ENCODE measurements at places on chromosomes 3 and 15. TPM values are rescaled to one million over a fixed set of nuclear protein-coding genes. Genes with fewer than 3 reads are reported as not detected.

SLC28A2 gene
- total RNA-seq: not detected

DNA sequence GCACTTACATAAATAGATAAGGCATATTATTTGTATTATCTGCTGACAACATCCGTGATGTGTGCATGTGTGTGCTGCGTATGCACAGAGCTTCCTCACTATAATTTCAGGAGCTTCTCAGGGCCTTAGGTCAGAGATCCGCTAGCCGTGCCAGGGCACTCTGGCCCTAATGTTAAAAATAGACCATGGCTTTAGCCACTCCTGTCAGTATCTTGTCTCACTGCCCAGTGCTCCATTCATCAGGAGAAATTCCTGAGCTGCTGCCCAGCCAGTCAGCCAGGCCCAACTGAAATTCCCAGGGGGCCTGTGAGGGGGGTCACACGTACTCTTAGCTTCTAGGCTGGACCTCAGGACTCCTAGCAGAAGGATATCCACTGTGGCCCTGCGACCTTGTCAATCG lies 70.0 kb upstream of the ABHD2 start:
- H3K4me3 ChIP-seq: no peak overlapping the region
- DNase-seq: no peak
- H3K36me3 ChIP-seq: no peaks in the 10 kb centered on the region
- H3K4me1 ChIP-seq: peaks cover 17% of the 10 kb centered on the region

DNA sequence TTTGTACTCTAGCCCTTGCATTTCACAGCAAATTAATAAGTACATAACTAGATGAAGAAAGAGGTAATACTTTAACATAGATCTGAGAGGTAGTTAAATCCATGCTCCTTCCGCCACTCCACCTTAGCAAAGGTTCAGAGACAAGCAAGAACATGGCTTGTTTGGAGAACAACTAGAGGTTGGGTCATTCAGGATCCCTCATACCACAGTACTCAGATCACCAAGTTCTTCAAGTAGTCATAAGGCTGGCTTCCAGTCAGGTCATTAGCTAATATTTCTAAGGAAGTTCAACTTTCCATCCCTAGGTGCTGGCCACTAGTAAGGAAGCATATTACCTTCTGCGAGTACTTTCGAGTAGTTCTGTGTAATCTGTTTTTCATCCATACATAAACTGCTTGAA lies 44.1 kb downstream of the CD200R1 start:
- peaks cover 19% of the 10 kb centered on the region for H3K36me3 ChIP-seq
- peaks cover 35% of the 10 kb centered on the region for H3K4me1 ChIP-seq
- H3K27me3 ChIP-seq: no peaks in the 10 kb centered on the region
- H3K4me3 ChIP-seq: no peak overlapping the region

DNA sequence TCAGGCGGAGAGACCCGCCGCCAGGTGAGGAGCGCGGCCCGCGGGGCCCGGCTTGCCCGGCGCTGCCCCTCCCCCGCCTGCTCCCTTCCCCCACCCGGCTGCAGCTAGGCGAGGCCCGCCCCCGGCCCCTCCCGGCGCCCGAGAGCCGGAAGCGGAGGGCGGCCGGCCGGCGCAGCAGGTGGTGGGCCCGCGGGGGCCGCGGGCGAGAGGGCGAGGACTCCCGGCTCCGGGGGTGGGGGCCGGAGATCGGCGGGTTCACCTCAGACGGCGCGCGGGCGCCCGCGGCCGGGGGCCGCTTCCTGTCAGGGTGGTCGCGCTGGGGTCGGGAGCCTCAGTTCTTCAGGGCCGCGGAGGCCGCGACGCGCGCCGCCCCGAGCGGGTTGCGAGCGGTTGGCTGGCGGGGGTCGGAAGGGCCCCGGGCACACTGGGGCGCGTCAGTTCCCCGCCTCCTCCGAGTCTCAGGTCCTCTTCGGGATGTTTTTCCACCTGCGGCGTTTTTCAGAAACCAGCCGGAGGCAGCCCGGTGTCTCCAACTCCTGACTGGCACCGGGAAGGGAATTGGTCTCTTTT lies 395 bp downstream of the ZFAND6 start:
- peak; percentile 89 for DNase-seq
- H3K27me3 ChIP-seq: no peaks in the 10 kb centered on the region
- H3K4me3 ChIP-seq: peak overlapping the region; percentile 85
- peak overlapping the region; percentile 87 for H3K27ac ChIP-seq
- peaks cover 2% of the 10 kb centered on the region for H3K36me3 ChIP-seq

NR2F2 gene
- not detected for total RNA-seq

- H3K4me1 ChIP-seq: peaks cover 5% of the 10 kb centered on the region
- DNase-seq: peak; percentile 35
- H3K27ac ChIP-seq: no peak overlapping the region
- H3K4me3 ChIP-seq: no peak overlapping the region
- H3K36me3 ChIP-seq: peaks cover 1% of the 10 kb centered on the region
Measured at GRCh38 chr3:149726716-149727407, 25.4 kb downstream of the COMMD2 start.

EIF4E3 gene
- total RNA-seq: 29.7 TPM

DNA sequence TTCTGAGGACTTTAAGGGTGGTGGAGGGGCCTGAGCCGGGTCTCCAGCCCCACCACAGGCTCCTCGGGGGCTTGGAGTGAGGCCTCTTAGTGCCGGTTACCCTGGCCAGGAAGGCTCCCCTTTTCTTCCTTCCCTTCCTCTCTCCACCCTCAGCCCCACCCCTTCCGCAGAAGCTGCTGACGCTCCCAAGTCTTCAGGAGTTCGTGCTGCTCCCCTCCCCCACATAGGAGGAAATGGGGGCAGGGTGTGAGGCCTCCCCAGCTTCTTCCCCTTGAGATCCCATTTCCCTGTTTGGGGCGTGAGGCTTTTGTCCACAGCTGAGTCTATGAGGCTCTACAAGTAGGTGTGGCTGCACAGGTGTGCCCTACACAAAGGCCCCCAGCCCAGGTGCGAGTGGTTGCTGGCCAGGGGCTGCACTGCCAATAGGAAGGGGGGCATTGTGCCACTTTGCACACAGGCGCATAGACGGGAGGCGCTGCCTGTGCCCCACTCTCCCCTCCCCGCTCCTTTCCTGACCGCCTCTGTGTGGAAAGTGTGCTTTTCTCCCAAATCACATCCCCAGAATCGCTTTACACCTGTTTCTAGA lies 915 bp upstream of the CALML4 start:
- H3K4me3 ChIP-seq: no peak overlapping the region
- DNase-seq: no peak
- peaks cover 24% of the 10 kb centered on the region for H3K4me1 ChIP-seq
- no peak overlapping the region for H3K27ac ChIP-seq
- no peaks in the 10 kb centered on the region for H3K27me3 ChIP-seq

- H3K4me3 ChIP-seq: peak within 1 kb of the TSS; percentile 84
- H3K27ac ChIP-seq: no peak within 1 kb of the TSS
- peak; percentile 59 for DNase-seq
- H3K27me3 ChIP-seq: peaks cover 32% of the 10 kb centered on the region
- H3K4me1 ChIP-seq: peaks cover 6% of the 10 kb centered on the region
Measured at GRCh38 chr3:138347960-138348753, at the start of gene MRAS. MRAS (plus strand) TSS chr3:138348579; CDS start chr3:138372884, 24,305 bp downstream.

- H3K27me3 ChIP-seq: no peaks in the 10 kb centered on the region
- H3K36me3 ChIP-seq: no peaks in the 10 kb centered on the region
- no peak overlapping the region for H3K4me3 ChIP-seq
- H3K4me1 ChIP-seq: no peaks in the 10 kb centered on the region
- DNase-seq: no peak
- no peak overlapping the region for H3K27ac ChIP-seq
Measured at GRCh38 chr15:26442680-26443079, 330.2 kb downstream of the GABRB3 start.

PSTPIP1 gene
- 125 TPM for total RNA-seq

MUC4 gene
- total RNA-seq: 0.14 TPM

GRCh38 chr3:50230104-50230793 lies 5.8 kb upstream of the GNAI2 start:
- no peaks in the 10 kb centered on the region for H3K36me3 ChIP-seq
- no peaks in the 10 kb centered on the region for H3K27me3 ChIP-seq
- DNase-seq: no peak
- peaks cover 21% of the 10 kb centered on the region for H3K4me1 ChIP-seq

DNA sequence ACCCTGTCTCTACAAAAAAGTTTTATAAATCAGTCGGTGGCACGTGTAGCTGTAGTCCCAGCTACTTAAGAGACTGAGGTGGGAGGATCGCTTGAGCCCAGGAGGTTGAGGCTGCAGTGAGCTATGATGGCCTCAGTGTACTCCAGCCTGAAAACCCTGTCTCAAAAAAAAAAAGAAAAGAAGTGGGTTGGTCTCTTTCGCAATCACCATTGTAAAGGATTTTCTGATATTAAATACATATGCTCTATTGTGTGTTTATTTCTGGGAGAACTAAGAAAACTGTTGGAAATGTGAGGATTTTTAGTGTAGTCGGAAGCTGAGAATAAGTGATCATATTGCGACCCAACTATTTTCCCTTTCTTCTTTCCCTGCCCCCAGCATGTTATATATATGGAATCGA lies 7.5 kb downstream of the ZNF710 start:
- H3K4me1 ChIP-seq: peaks cover 67% of the 10 kb centered on the region
- no peaks in the 10 kb centered on the region for H3K27me3 ChIP-seq
- peaks cover 34% of the 10 kb centered on the region for H3K36me3 ChIP-seq
- no peak overlapping the region for H3K27ac ChIP-seq

- H3K4me1 ChIP-seq: no peaks in the 10 kb centered on the region
- H3K4me3 ChIP-seq: no peak overlapping the region
- H3K36me3 ChIP-seq: peaks cover 2% of the 10 kb centered on the region
- no peak overlapping the region for H3K27ac ChIP-seq
Measured at GRCh38 chr3:97138914-97139541, 324.6 kb downstream of the EPHA6 start.

DNA sequence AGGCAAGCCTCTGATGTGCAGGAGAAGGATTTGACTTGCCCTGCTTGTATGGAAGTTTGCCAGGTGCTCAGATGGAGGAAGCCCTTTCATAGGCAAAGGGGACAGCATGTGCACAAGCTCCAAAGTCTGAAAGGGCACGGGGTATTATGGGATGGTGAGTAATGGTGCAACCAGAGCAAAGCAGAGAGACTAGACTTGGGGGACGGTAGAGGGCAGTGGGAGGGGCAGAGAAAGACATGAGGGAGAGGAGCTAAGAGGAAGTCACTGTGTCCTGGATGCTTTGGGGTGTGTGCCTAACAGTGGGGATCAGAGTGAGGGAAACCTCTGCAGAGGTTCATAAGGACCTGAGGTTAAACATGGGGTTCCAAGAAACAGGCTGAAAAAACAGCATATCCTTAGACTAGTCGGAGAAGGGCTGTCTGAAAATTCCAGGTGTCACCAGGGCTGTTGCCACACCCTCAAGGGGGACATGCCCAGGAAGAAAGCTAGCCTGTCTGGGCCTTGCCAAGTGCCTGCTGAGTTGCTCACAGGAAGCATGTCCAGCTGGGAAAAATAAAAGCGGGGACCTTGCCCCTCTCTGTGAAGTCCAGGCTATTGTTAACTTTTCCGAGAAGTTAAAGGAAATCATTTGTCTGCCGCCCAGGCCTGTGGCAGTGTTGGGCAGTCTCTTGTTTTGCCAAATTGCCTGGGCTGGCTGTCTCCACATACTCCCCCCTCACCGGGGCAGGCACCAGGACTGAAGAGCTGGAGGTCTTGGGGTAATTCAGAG lies 47.1 kb downstream of the HRH1 start:
- H3K27ac ChIP-seq: no peak overlapping the region
- no peak overlapping the region for H3K4me3 ChIP-seq
- peaks cover 5% of the 10 kb centered on the region for H3K4me1 ChIP-seq
- DNase-seq: no peak

LRTM1 gene
- not detected for total RNA-seq

- H3K27ac ChIP-seq: no peak overlapping the region
- H3K27me3 ChIP-seq: no peaks in the 10 kb centered on the region
- peaks cover 55% of the 10 kb centered on the region for H3K36me3 ChIP-seq
- peaks cover 6% of the 10 kb centered on the region for H3K4me1 ChIP-seq
- H3K4me3 ChIP-seq: no peak overlapping the region
- no peak for DNase-seq
Measured at GRCh38 chr15:56094171-56094570, 100.8 kb upstream of the NEDD4 start.

SEMA3G gene
- total RNA-seq: not detected

RETNLB gene
- not detected for total RNA-seq

DNA sequence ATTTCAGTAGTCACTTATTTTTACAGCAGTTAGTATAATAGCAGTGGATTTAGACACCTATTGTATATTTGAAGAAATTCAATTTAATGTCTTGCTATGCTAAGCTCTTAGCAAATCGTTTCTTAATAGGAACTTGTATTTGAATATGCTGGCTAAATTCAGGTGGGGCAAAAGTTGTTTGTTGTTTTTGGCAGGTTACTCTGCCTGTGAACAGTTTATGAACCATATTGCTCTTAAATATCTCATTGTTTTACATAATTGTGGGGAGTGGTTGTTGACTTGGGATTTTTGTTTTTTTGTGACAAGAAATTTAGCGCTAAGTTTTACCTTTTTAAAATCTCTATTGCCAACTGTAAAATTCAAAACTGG lies 43.4 kb downstream of the NR2C2 start:
- H3K27ac ChIP-seq: no peak overlapping the region
- no peaks in the 10 kb centered on the region for H3K27me3 ChIP-seq
- peaks cover 38% of the 10 kb centered on the region for H3K4me1 ChIP-seq
- no peak for DNase-seq
- H3K4me3 ChIP-seq: no peak overlapping the region
- peaks cover 4% of the 10 kb centered on the region for H3K36me3 ChIP-seq

- H3K27me3 ChIP-seq: peaks cover 8% of the 10 kb centered on the region
- no peak overlapping the region for H3K4me3 ChIP-seq
- H3K36me3 ChIP-seq: no peaks in the 10 kb centered on the region
- DNase-seq: no peak
Measured at GRCh38 chr15:66131200-66131599, 122.3 kb downstream of the MEGF11 start.

ASB14 gene
- total RNA-seq: not detected

- peak; percentile 53 for DNase-seq
- H3K27me3 ChIP-seq: no peaks in the 10 kb centered on the region
- peak overlapping the region; percentile 50 for H3K4me3 ChIP-seq
- peaks cover 74% of the 10 kb centered on the region for H3K36me3 ChIP-seq
- H3K27ac ChIP-seq: peak overlapping the region; percentile 91
Measured at GRCh38 chr15:38538328-38539007, 26.1 kb downstream of the RASGRP1 start.

UNC13C gene
- not detected for total RNA-seq

- H3K27ac ChIP-seq: no peak overlapping the region
- H3K4me1 ChIP-seq: peaks cover 37% of the 10 kb centered on the region
- H3K36me3 ChIP-seq: no peaks in the 10 kb centered on the region
Measured at GRCh38 chr3:112374333-112374734, 41.4 kb downstream of the CD200 start.

FGD5 gene
- 0.09 TPM for total RNA-seq

GRCh38 chr3:179322286-179323196 lies at the start of gene ZNF639:
ZNF639 (plus strand) TSS chr3:179323031; CDS start chr3:179328294, 5,263 bp downstream.
- H3K27ac ChIP-seq: peak within 1 kb of the TSS; percentile 93
- H3K4me3 ChIP-seq: peak within 1 kb of the TSS; percentile 87
- H3K27me3 ChIP-seq: no peaks in the 10 kb centered on the region

FSTL1 gene
- 0.66 TPM for total RNA-seq

TMEM212 gene
- not detected for total RNA-seq

DNA sequence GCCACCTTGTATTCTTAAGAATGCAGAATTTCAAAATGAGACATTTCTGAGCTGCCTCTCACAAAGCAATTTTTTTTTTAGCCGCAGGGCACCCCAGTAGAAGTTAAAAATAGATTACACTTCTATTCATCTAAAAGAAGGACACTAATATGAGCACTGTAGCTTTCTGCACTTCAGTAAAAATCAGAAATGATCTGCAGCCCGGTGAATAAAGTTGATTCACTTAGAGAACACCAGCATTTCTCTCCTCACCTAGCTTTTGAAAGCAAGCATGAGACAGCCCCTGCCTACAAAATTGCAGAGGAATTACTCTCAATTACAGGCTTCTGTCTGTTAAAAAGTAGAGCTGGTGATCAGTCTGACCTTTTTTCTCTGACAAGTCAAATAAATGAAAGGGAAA lies 1062.4 kb downstream of the FHIT start:
- no peak for DNase-seq
- H3K4me3 ChIP-seq: no peak overlapping the region
- H3K4me1 ChIP-seq: peaks cover 40% of the 10 kb centered on the region
- no peaks in the 10 kb centered on the region for H3K27me3 ChIP-seq
- H3K36me3 ChIP-seq: peaks cover 2% of the 10 kb centered on the region

C3orf22 gene
- not detected for total RNA-seq
